Foreskin keratinocyte (primary cell): ENCODE measurements at places on chromosomes 1 and 21.
A peak's percentile ranks its signal among the peaks of the same experiment; 100 is the strongest.

DNA sequence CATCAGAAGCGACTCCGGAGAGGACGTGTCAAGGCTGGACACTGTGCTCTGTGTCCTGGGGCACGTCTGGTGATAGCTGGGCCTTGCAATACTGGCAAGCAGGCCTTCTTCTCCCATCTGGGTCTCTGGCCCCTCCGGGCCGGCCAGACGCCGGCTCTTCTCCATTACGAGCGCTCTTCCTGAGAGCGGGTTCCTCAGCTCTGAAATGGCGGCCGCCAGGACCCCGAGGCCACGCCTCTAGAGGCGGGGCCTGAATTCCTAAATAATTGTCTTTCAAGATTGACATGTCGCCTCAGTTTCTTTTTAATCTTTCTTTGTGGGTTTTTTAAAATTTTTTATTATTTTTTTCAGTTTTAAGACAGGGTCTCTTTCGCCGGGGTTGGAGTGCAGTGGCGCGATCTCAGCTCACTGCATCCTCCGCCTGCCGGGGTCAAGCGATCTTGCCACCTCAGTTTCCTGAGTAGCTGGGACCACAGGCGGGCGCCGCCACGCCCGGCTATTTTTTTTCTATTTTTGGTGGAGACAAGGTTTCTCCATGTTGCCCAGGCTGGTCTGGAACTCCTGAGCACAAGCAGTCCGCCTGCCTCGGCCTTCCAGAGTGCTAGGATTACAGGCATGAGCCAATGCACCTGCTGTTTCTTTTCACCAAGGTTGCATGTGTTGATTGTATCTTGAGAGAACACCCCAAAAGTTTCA lies 9.2 kb downstream of the RNF2 start:
- DNase-seq: no peak

GRCh38 chr1:111756124-111756513 lies 418 bp downstream of the DDX20 start:
- DNase-seq: no peak

DNA sequence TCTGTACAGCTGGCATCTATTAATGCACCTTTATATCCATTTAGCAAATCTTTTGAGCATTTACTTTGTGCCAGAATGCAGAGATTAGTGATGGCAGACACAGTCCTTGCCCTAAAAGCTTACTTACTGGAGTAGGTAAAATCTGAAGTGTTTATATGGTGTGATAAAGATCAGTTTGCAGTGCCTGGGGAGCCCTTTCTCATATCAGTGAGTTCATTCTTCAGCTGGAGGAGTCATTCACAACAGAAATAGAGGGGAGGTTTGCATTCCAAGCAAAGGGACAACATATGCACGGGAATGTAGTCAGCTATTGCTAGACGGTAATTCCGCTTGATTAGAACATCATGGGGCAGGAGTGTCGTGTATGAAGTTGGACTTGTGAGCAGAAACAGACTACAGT lies 8.4 kb downstream of the SLC35F3 start:
- no peak for DNase-seq

GRCh38 chr1:89844241-89844807 lies 23.5 kb downstream of the LRRC8D start:
- peak; percentile 45 for DNase-seq

- no peak for DNase-seq
Measured at GRCh38 chr1:243727503-243728203, 122.4 kb downstream of the AKT3 start.

DNA sequence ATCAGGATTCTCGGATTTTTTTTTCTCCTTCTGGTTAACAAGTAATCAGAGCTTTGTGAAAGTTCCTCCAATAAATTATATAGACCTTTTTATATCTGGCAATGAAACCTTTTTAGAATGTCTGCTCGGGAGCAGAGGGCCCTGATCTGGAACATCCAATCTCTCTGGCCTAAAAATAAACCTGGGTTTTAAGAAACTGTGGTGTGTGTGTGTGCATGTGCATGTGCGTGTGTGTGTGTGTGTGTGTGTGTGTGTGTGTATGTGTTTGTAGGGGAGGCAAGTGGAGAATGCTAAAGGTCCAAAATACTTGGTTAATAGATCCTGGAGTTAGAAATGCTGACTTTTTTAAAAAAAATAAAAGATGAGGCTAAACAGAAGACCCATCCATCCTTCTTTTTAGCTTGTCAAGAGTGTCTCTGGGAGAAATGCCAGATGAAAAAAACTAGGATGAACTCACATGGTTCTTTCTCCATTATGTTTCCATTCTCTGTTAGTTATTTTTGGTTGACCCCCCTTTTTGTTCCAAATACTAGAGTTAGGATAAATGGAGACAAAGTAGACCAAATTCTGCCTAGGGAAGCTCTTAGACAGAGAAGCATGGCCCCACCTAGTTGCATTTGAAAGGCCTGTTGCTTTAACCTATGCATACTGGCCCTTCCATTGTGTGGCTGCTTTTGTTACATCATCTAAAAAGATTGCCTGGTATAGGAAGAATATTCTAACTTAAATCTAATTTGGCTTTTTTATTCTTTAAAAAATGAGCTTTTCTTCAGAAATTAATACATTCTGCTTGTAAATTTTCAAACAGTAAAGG lies 175.9 kb downstream of the PAPPA2 start:
- no peak for DNase-seq

DNA sequence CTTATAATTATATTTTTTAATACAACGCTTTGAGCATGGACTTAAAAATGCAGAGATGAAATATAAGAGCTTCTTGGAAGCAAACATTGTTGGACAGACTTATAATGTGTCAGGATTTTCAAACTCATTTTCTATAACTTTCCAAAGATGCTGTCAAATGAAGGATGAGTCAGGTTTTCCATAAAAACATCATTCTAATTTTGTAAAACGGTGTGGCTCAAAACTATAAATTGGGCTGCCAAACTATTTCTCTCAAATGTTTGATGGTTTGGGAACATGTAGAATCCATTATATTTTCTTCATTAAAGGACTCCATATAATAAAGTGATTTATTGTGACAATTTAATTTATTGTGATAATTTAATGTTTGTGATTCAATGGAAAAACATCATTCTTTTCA lies 511.2 kb downstream of the USP25 start:
- DNase-seq: no peak

DNA sequence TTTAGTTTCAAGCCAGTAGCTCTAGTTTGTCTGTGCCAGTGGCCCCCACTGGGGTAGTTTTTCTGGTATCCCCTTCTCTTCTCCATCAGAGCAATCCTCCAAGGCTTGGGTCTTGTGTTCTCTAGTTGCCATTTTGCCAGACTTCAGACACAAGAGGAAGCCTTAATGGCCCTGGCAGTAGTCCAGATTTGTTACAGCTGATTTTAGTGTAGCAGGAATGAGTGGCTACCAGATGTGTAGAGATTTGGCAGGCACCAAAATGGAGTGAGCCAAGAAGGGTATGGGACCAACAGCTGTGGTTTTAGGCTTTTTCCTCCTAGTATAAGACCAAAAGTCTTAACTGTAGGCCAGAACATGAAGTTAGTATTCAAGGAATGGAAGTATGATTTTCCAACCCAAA lies 56.8 kb downstream of the ACP6 start:
- no peak for DNase-seq

DNA sequence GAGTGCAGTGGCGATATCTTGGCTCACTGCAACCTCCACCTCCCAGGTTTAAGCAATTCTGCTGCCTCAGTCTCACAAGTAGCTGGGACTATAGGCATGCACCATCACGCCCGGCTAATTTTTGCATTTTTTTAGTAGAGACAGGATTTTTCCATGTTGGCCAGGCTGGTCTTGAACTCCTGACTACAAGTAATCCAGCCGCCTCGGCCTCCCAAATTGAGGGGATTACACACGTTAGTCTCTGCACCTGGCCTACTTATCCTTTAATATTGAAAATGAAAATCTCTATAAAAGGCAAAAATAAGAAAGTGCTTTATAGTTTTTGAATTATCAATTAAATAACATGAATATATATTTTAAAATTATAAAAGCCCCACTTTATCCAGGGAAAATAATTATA lies 190.6 kb downstream of the DPYD start:
- DNase-seq: no peak

- DNase-seq: peak; percentile 75
Measured at GRCh38 chr1:108117945-108118902, 81.9 kb downstream of the SLC25A24 start.

DNA sequence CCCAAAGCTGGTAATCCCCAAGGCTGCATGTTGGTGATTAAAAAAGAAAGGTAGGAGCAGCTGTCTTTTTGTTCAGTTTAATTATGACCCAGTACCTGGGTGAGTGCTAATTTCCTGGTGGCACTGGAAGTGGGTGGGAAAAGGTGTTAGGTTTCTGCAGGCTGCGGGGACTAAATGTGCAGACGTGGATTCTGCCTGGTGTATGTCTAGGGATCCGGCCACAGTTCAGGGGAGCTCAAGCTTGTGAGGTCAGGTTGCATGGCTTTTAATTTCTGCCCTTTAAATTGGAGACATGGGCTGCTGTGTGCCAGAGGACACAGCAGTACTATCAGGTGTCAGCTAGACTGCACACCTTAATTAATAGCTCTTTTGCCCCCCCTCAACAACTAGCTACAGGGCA lies 20.3 kb upstream of the TBX19 start:
- no peak for DNase-seq

DNA sequence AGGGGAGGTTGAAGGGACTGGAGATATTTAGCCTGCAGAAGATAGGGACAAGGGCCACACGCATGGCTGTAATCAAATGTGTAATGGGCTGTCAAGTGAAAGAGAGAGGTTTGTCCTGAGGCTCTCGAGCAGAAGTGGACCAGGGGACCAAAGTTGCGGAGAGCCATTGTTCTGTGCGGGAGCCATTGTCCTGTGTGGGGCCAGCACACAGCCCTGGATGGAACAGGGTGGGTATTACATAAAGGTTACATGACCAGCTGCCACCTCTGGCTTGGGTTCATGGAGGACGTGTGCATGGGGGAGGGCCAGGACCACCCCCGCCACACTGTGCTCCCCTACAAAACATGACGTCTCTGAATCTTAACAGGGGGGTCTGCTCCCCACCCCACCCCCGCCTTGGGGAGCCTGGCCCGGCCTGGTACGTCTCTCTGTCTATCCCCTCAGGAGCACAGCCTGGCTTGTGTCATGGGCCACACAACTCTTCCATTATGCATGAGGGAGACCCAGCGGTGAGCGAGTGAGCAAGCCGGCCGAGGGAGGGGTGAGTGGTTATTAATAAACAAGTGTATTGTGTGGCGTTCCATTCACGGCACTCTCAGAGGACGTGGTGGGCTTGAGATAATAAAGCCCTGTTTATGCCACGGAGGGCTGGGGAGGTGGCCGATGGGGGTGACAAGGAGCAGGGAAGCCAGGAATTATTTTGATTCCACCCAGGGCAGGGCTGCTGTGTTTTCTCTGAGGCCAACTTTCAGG lies at the start of gene NFASC:
TSS of gene NFASC (plus strand) at position 703 of the 753 bp plus-strand sequence. CDS start 73,454 bp downstream, outside the sequence.
- DNase-seq: no peak

- DNase-seq: peak; percentile 38
Measured at GRCh38 chr1:69737527-69738185, 169.9 kb downstream of the LRRC7 start.

- no peak for DNase-seq
Measured at GRCh38 chr1:37764414-37764825, 500 bp downstream of the EPHA10 start.

- no peak for DNase-seq
Measured at GRCh38 chr1:244304656-244305055, 147.1 kb downstream of the ADSS2 start.

DNA sequence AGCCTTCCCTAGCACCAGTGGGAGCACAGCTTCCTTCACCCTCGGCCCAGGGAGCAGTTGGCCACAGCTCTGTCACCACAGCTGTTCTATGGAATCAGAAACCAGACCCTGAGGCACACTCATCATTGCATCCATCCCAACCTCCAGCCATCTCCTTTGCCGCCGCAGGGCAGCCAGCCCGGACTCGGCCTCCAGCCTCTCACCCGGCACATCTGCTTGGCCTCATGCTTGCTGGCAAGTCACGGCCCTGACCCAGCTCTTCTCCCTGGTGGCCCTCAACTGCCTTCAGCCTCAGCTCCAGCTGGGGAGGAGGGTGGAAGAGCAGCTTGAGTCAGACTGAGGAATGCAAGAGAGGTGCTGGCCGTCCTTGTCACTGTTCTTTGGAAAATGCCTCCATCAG lies 59.8 kb downstream of the TOR1AIP2 start:
- DNase-seq: no peak

DNA sequence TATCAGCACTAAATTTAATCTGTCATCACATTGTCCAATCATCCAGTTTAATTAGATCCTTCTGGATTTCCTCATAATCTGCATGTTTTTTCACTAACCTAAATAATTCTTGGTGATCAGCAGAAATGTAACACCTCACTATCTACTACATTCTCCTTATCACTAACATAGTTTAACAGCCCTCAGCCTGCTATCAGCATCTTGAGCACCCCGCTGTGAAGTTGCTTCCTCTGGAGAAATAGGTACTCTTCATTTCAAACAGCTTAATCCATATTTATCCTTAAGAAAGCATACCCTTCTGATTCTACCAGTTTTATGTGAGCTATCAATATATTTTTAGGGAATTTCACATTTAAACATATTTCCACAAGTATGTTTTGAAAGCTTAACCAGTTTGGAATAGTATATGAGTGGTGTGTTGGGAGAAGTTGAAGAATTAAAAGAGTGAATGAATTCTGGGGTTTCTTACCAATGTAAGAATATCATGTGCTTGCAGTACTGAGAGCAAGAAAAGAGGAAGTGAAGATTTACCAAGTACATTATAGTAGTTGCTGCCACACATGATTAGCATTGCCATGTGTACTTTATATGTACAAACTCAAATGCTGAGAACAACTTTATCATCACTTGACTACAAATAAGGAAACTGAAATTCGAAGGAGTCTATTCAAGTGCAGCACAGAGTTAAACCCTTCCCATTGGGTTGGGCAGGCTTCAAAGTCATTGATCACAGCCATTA lies 771.1 kb upstream of the ADGRL4 start:
- DNase-seq: no peak

GRCh38 chr1:165883056-165883455 lies 55.6 kb downstream of the UCK2 start:
- peak; percentile 40 for DNase-seq

DNA sequence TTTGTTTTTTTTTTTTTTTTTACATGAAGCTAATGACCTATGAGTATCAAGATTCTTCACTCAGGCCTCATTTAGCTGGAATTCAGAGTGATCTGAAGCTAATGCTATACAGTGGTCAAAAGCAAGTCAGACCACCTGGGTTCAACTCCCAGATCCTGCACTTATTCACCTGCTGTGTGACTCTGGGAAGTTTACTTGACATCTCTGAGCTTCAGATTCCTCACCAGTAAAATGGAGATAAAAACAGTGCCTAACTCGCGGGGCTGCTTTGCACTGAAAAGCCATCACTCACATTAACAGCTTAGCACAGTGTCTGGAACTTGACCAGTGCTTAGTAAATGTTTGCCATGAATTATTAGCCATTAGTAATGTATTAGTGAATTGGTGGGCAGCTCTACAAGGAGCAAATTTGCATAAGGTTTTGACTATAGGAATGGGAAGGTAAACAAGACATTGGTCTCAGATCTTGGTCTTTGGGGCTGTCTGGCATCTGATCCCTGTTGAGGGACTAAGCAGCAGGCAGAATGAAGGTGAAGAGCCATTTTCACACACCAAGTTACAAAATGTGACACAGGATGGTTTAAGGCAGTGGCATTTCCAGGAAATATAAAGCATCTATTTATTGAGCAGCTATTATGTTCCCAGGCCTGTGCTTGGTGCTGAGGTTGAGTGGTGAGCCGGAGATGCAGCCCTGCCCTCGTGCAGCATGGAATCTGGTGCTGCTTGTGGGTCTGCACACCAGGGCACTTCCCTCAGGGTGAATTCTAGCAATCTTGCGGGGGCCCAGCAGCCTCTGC lies 291.3 kb downstream of the RRAGC start:
- DNase-seq: no peak

GRCh38 chr1:160204526-160205241 lies 500 bp upstream of the PEA15 start:
- DNase-seq: no peak

- peak; percentile 36 for DNase-seq
Measured at GRCh38 chr21:36126621-36127110, 8.2 kb upstream of the CBR3 start.

- no peak for DNase-seq
Measured at GRCh38 chr1:7857000-7857399, 4.1 kb upstream of the UTS2 start.
